ENCODE measurements at places on chromosomes 12 and 14.

DNA sequence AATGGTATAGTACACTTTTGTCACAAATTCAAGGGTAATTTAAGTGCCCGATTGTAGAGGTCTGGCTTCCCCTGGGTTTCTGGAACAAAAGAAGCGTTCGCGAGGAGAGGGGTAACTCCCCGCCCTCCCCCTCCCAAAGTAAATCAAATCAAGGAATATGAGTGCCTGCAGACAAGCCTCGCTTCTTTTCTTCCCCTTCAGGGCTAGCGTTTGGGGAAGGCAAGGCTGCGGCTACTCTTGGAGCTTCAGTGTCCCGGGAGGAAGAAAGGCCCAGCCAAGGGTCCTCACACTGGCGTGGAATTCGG is 456 bp upstream of the TMPO start:
- no peak for DNase-seq

GRCh38 chr12:9721394-9722092 is 11.4 kb downstream of the CLECL1 start:
- no peak for DNase-seq

DNA sequence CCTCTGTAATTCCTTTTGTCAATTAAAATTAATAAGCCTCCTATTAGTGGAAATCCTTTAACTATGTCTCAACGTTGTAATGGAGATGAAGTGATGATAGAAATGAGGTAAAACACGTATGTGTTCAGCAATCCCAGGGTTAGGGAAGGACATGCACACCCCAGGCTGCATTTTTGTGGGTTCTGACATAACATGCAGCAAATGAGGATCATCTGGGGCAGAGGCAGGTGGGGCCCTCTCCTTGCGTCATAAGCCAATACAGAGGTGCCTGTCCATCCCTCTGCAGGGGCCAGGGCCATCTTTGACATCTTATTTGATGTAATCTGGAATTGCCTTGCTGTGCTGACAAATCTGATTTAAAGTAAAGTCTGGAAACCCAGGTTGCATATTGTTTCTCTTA is 73.2 kb downstream of the MYRFL start:
- DNase-seq, result no peak

DNA sequence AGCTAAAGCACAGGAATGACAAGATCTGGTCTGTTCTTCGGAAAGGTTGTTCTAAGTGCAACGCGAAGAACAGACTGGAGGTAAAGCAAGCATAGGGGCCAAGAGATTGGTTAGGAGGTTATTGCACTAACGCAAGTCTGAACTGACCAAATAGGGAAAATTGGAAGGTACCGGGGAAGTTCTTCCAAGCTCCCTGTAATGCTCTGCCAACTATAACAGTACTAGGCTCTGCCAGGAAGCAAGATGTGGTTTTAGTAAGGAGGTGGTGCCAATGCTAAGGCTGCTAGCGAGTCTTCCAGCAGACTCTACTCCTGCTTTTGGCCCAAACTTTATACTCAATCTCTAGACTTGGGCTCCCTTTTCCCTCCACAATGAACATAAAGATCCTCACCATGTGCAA is 138.6 kb downstream of the PAWR start:
- DNase-seq, result no peak

DNA sequence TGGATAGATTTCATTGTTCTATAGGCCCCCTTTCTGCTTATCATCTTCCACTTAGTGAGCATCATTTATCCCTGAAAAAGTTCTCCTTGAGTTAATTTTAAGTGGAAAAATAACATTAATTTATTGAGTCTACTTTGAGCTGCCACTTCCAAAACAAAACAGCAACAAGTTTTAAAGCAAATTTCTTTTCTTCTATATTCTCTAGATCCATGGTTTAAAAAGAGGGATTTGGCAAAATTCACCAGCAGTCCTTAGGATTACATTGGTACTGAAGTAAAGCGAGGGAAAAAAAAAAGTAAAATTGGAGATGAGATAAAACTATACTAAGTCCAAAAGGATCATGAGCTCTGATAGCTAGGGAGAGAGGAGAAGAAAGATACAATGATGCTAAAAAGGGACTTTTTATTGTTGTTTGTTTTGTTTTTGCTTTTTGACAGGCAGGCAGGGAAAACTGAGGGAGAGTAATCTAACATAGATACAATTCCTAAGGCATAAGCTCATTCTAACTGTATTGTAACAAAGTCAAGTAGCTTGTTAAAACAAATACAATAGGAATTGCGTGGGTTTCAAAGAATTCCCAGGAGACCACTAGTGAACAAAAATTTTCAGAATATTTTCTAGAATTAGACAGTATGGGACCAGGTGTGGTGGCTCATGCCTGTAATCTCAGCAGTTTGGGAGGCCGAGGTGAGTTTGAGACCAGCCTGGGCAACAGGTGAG is 19.2 kb upstream of the PLEKHA5 start:
- DNase-seq, result no peak

DNA sequence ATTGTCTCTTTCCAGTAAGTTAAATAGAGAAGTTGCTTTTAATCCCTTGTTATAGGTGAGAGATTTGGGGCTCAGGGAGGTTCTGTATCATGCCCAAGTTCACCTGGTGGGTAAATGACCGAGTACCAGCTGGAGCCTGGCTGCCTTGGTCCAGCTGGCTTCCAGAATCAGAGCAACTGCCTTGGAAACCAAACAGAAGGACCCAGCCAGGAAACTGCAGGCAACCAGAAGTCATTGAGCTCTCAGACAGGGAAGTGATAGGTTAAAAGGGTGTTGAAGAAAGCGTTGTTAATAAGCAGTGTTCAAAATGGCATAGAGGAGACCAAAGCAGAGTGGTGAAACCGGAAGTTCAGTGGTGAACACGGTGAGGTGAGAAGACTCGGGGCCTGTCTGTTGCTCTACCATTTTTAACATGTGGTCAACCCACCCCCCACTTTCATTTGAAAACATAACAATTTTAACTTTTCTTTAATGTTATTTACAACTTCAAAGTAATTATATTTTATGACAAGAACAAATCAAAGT is 54.9 kb downstream of the PLEKHG7 start:
- no peak for DNase-seq

- no peak for DNase-seq
Measured at GRCh38 chr12:31362115-31362758, 36.3 kb upstream of the SINHCAF start.

DNA sequence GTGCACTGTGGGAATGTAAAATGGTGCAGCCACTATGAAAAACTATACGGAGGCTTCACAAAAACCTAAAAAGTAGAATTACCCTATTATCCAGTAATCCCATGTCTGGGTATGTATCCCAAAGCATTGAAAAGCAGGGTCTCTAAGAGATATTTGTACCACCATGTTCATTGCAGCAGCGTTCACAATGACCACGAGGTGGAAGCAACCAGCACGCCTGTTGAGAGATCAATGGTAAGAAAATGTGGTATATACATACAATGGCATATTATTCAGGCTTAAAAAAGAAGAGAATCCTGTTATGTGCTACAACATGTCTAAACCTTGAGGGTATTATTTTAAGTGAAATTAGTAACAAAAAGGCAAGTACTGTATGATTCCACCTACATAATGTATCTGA is 910 bp upstream of the NOPCHAP1 start:
- no peak for DNase-seq

- DNase-seq, result no peak
Measured at GRCh38 chr12:24467226-24467625, 481.7 kb downstream of the BCAT1 start.

GRCh38 chr12:48994224-48995085 is 4.7 kb downstream of the DDN start:
- no peak for DNase-seq

DNA sequence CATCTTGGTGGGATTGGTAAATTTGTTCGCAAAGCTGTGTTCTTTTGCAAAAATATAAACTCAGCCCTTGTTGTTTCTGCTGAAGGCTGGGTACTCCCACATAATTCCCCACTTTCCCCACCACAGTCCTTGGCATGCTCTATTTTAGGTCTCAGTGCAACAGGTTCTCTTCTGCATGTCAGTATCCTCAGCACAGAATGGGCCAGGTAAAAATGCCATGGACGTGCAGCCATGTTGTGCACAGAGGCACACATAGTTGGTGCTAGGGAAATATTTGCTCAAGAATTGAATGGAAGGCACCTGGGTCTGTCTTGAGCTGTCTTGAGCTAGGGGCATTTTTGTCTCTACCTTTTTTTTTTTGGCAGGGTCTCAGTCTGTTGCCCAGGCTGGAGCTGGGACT is 87.8 kb upstream of the LHX5 start:
- DNase-seq, result no peak

- no peak for DNase-seq
Measured at GRCh38 chr12:46752396-46752795, 73.4 kb downstream of the SLC38A4 start.

- no peak for DNase-seq
Measured at GRCh38 chr12:25200703-25201102, 5.7 kb downstream of the ETFRF1 start.

DNA sequence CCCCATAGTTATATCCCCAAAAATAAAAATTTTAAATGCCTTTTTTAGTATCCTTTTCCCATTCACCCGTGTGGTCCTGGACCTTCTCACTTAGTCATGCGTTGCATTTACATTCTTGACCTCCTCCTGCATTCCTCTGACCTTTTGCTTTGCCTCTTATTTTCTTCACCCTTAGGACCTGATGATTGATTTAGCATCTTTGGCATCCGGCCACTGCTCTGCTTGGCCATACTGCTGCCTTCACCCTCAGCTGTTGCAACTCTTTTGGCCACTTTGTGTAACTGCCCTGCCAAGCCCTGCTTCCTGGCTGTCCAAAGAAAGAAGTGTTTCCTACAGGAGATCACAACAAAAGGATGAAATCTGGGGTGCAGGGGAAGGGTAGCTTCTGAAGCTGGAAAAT is 48.8 kb upstream of the SLC38A4 start:
- no peak for DNase-seq

GRCh38 chr14:51079085-51079484 is 15.8 kb downstream of the TRIM9 start:
- DNase-seq, result no peak

GRCh38 chr14:39342768-39343167 is 89.5 kb downstream of the FBXO33 start:
- no peak for DNase-seq

DNA sequence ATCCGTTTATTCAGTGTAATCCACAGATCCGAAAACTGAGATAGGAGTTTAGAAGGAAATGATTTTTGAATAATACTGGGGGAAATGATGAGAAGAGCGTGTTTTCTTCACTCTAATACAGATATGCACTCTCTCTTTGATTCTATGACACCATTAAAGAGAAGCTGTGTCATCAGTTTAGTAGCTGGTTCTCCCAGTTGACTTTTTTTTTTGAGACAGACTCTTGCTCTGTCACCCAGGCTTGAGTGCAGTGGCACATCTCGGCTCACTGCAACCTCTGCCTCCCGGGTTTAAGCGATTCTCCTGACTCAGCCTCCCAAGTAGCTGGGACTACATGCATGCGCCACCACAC is 48.4 kb upstream of the EML1 start:
- no peak for DNase-seq

DNA sequence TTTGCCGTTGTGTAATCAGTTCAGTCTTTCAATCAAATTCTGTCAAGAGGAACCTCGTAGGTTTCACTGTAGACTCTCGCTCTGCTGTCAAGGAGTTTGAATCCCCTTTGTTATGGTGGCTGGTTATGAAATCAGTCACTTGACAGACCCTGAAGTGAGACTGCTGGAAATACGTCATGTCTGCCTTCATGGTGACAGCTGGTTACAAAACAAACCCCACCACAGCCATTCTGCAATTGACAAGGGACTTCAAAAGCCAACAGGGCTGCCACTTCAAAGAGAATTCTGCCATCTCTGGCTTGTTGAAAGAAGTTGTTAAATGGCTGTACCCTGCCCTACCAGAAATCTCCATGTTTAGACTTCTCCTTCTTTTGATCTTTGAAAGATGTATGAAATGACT is 286.9 kb downstream of the ERC1 start:
- DNase-seq, result peak; percentile 12

GRCh38 chr12:82480606-82481005 is 122.3 kb downstream of the METTL25 start:
- no peak for DNase-seq

GRCh38 chr14:53964249-53964648 is 7.6 kb upstream of the BMP4 start:
- no peak for DNase-seq

DNA sequence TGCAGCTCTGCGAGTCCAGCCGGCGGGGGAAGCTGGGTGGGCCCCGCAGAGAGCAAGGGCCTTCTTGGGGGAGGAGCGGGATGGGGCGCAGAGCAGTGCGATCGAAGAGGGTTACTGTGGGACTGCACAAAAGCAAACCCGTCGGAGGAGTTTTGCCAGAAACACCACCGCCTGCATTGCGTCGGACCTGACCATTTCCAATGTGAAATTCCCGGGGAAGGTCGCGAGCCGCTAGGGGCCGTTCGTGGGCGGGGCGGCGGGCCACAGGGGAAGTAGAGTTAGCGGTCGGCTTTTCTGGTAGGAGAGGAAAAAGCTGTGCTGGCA is 333 bp upstream of the KCNA1 start:
- DNase-seq, result no peak

- DNase-seq, result no peak
Measured at GRCh38 chr12:75953312-75953906, 78.2 kb downstream of the PHLDA1 start.

DNA sequence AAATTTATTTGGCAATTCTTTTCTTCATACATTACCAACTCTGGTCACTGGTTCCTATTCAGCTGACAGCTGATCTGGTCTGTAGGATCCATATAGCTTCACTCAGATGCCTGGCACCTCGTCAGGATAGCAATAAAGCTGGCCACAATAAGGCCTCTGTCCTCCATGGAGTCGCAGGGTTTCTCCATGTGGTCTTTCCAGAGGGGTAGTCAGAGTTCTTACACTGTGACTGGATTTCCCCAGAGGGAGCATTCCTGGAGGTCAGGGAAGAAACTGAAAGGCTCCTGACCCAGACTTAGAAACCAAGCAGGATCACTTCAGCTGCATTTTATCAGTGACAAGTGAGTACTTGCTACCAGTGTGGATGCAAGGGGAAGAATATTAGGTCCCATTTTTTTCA is 34.9 kb upstream of the SIX1 start:
- no peak for DNase-seq

DNA sequence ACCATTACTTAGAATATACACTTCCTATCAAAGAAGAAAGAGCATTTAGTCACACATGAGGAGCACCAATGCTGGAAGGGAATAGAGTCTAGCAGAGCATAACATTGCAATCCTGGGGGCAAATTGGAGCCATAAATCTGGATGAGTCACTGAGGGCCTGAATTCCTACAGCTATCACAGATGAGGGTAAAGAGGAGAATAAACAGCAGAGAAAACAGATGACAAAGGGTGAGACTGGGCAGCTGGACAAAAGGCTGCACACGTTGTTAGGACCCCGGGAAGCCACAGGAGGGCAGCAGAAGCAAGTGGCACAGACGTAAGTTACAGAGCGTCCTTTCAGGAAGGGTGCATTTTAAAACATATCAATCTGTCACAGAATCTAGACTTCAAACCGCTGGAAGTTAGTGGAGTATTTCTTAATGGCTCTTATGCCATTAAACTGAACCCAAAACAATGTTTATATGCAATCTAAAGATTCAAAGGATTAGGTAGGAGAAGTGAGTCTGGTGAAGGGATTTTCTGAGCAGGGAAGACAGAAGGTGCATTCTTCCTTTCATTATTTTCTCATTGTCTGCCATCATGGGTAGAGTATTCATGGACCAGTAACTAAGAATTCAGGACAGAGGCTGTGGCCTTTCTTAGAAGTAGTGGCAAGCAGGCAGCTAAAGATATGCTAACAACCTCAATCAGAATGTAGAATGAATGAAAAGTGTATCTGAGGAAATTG is 159.8 kb upstream of the DAAM1 start:
- DNase-seq, result peak; percentile 7

- DNase-seq, result no peak
Measured at GRCh38 chr12:414859-415258, 13.4 kb downstream of the CCDC77 start.
